Regular cardiac myocyte (primary cell): ENCODE measurements at places on chromosomes 5 and 9. TPM values are rescaled to one million over a fixed set of nuclear protein-coding genes. Genes with fewer than 3 reads are reported as not detected.

The GZMA gene
- total RNA-seq = not detected in 2 replicates

The TEK gene
- total RNA-seq = 18.6 and 31.1 TPM in 2 replicates

The BTNL8 gene
- not detected in 2 replicates for total RNA-seq

The CNTNAP3 gene
- 2.8 and 2.9 TPM in 2 replicates for total RNA-seq

The CDO1 gene
- total RNA-seq = 1.5 and 3.4 TPM in 2 replicates

The MORN5 gene
- total RNA-seq = not detected in 2 replicates

The BHMT2 gene
- total RNA-seq = 0.58 and 3.7 TPM in 2 replicates
